ENCODE measurements at places on chromosomes 16 and 17.
A peak's percentile ranks its signal among the peaks of the same experiment; 100 is the strongest.

- peak; percentile 73 for DNase-seq
Measured at GRCh38 chr17:48244121-48244711, 136.7 kb downstream of the SNX11 start.

DNA sequence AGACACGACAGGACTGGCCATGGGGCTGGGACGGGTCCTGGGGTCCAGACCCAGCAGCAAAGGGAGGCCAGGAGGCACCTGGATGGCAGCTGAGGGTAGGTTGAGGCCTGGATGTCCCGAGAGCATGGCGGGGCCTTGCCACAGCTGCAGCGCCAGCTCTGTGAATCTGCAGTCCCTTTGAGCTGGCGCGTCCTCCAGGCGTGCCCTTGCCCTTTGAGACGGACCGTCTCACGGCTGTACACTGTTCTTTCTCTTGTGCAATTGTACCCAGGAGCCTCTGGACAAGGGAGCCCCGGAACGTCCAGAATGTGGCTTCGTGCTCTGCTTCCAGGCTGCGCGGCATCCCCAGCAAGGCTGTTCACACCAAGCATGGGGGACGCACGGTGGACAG is 69.5 kb upstream of the CIBAR2 start:
- DNase-seq: no peak

GRCh38 chr16:67162506-67163163 is 1.9 kb upstream of the HSF4 start:
- DNase-seq: no peak

DNA sequence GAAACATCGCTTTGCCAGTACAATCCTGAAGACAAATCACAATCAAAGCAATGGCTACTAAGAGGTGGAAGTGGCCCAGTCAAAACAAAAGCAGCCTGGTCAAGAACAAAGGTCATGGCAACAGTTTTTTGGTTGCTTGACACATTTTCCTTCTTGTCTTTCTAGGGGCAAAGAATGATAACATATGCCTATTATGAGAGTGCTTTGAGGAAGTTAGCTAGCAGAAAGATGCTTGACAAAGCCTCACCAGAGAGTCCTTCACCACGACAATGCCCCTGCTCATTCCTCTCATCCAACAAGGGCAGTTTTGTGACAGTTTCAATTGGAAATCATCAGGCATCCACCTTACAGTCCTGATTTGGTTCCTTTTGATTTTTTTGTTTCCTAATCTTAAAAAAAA is 31.8 kb upstream of the N4BP1 start:
- no peak for DNase-seq

DNA sequence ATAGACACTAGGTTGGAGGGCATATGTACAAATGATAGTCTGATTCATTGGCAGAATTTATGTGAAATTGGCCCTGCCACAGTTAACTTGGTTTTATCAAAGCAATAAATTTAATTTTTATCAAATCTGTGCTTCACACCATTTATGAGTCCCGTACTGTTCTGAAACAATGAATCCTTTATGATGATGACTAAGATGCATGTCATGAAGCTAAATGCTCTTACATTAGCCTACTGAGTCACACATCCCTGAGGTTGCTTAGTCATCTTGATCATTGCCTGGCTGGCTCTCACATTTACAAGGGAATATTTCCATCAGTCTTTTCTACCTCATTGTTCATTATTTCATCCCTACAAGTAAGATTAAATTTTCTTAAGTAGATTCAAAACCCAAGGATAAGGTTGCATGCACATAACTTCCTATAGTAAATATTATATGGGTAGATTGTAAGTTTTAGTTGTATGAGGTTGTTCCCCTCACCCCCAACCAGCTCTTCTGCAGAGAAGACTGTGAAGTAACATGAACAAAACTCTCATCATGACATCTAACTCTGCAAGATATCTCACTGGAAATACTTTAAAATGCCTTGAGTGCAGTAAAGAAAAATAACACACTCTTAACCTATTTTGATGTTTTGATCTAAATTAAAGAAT is 170.7 kb downstream of the CYB561 start:
- DNase-seq: peak; percentile 99

Data from HCT116 (cell line).